ENCODE measurements at places on chromosomes 4 and X. TPM values are rescaled to one million over a fixed set of nuclear protein-coding genes. Genes with fewer than 3 reads are reported as not detected.

DNA sequence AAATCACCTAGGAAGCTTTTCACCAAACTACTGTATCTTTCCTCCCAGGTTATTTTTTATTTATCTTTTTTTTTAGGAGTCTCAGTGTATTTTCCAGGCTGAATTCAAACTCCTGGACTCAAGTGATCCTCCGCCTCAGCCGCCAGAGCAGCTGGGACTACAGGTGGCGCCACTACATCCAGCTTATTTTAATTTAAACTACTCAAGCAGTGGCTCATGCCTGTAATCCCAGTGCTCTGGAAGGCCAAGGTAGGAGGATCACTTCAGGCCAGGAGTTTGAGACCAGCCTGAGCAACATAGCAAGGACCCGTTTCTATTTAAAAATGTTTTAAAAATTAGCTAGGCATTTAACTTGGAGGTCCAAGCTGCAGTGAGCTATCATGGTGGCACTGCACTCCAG lies 37.8 kb downstream of the LEF1 start:
- DNase-seq: no peak

GRCh38 chr4:156326246-156326645 lies 372.6 kb upstream of the CTSO start:
- DNase-seq: peak; percentile 23

GRCh38 chr4:26152056-26152455 lies 168.8 kb upstream of the RBPJ start:
- no peak for DNase-seq

DNA sequence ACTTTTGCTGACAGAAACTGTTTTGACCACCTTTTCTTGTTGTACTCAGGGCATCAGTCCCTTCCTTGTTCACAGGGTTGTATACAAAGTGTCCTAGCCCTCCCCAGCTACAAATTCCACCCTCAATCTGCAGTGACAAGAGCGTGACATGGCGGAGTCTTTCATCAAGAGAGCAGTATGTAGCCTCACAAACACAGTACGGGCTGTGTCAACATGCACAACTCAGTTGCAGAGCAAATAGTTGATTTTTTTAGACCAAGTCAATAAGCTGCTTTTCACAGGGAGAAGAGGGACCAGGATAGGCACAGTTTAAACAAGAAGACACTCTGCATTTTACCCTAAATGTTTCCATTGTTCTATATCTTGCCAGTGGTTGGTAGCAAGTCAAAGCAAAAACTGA lies 8.6 kb upstream of the HS6ST2 start:
- DNase-seq: no peak

DNA sequence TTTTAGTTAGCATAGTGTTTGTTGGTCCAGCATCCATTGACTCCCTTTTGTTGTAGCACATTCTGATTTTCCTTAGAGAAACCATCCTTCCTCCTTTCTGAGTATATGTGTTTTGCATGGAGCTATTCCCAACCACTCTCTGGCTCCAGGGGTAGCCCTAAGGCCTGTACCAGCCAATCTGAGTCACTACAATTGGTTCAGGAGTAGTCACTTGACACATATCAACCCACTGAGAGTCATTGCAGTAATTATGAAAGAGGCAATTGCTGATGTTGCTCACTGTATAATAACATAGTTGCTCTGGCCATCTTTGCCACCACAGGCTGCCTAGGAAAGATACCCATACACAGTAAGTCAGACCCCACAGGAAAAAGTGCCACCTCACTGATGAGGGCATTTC lies 71.2 kb upstream of the GRID2 start:
- DNase-seq: peak; percentile 53

DNA sequence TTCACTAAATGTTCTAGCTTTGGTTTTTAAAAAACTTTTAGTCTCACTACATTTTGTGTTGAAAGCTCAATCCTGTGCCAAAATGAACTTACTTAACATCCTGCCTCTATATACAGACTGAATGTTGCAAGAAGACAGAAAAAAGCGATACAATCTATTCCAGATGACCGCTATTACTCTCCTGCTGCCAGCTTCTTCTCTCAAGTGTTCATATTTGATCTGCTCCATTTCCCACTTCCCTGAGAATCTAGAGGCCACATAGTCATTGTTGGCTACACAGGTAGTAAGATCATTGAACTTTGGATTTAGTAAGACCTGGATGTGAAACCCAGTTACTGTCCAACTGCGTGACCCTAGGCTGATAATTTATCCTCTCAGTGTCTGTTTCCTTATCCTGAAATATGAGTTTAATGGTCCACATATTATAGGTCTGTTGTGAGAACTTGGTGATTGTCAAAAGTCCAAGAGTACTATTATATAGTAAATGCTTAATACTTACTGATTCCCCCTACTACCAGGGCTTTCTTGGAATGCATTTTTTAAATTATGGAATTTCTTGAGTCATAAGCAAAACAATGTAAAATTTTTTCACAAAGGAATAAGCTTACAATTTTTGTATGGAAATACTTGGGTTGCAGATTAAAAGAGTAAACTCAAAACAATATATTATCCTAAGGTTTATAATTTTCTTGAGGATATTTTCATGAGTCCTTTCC lies 976.8 kb upstream of the ADGRL3 start:
- no peak for DNase-seq

DNA sequence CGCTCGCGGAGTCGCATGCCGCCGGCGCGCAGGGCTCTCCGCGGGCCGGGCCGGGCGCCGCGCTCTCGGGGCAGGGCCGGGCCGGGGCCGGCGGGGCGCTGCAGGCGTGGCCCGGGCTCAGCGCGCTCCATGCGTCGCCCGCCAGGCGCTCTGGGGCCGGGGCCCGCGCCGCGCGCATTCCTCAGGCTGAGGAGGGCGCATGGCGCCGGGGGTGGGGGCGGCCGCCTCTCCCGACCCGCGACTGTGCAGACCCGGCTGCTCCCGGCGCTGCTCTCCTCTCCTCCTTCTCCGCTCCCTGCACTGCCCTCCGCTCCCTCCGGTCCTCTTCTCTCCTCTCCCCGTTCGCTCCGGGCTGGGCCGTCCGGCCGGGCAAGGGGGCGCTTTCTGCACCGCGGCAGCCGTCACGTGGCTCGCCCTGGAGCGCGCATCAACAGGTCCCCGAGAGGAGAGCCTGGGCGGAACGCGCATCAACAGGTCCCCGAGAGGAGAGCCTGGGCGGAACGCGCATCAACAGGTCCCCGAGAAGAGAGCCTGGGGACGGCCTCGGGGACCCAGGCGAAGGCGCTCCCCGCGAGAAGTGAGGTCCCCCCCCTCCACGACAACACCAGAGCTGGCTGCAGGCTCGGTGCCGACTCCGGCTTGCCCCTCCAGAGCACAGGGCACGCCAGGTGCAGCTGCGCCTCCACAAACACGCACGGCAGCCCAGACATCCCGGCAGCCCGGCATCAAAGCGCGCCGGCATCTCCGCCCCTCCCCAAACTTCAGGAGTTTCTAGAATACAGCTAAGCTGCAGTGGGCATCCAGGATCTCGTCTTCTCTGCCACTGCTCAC lies 12.9 kb downstream of the PPP2R3B start:
- no peak for DNase-seq

DNA sequence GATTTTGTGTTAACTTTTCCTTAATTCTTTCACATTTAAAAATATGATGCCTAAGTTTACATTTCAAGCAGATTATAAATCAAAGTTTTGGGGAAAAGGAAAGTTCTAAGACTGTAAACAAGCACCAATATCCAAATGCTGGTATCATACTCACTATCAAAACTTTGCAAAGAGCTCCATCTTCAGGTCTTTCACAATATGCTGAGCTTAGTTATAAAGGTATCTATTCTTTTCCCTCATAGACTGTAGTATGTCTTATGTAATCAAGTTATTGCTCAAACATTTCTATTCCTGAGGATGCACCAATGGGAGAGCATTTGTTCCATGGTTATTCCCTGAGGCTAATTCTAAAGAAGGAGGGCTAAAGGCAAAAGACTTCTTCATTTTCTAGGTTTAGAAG lies 207.9 kb upstream of the FAM241A start:
- DNase-seq: peak; percentile 39

GRCh38 chr4:24471486-24472160 lies 112.7 kb downstream of the DHX15 start:
- DNase-seq: peak; percentile 5

GRCh38 chr4:3487861-3488260 lies 24.8 kb downstream of the DOK7 start:
- DNase-seq: no peak

DNA sequence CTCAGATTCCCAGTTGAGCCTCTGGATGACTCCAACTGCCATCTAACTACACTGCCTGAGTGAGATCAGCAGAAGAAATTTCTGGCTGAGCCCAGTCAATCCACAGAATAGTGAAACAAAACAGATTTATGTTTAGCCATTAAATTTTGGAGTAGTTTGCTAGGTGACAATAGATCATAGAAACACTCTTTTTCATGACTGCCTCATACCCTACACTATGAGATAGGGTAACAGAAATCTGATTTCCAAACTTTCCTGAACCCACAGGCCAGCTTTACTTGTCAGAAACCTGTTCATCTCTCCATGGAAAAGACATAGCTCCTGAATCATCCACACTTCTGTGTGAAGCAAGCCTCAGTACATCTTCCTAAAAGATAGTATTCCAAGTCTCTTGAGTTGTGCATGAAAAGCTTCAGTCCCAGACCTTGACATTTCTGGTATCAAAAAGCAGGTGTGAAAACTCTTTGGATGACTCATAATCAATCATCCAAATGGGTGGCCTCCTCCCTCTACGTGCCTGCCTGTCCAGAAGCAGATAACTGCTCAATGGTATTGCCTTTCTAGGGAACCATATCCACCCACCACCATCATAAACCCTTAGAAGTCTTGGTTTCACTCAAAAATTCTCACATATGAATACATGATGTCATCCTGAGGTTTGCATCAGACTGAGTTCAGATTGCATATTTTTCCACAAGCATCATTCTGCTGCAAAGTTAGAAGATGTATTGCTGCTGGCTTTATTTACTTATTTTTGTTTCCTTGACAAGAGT lies 47.5 kb upstream of the RAP2C start:
- peak; percentile 29 for DNase-seq

ESX1 gene
- not detected for total RNA-seq

CXCL8 gene
- 3.2 TPM for total RNA-seq

TMSB15C gene
- 4.7 TPM for total RNA-seq

TRPC5OS gene
- total RNA-seq: not detected

F11 gene
- total RNA-seq: not detected

SPATA18 gene
- total RNA-seq: not detected

HPGD gene
- total RNA-seq: not detected

Measured in LHCN-M2 (cell line).